ENCODE measurements at places on chromosomes 1 and 21.

DNA sequence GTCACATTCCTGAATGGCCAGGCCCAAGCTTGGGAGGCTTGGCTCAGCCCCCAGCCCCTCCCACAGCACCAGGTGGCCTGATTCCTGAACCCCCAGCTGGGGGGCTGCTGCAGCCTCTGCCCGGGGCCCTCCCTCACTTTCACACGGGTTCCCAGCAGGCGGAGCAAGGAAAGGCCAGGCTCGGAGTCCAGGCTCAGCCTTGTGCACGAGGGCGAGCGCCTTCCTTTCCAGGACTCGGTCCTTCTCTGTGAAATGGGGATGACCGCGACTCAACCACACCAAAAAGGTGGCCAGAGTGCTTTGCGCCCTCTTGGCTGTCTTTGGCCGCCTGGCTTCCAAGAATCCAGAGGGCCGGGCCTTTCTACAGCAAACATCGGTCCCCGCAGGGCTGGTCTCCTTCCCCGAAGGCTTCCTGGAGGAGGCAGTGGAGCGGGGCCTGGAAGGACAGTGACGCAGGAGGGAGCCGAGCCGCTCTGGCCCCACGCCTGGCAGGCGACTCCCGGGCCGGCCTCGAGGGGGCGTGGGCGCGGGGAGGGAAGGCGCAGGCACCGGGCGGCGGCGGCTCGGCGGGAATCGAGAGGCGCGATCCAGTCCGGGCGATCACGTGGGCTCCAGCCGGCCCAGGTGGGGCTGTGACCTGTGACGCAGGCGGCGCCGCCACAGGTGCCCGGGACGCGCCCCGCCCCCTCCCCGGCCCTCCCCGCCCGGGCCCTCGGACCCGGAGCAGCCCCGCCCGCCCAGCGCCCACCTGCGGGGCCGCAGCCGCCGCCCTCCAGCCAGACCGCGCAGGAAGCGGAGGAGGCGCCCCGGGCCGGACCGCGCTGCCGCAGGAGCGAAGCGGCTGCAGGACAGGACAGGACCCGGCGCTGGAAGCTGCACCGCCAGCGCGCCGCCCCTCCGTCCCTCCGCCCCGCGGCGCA lies at the start of gene ARHGEF16:
ARHGEF16 (plus strand) TSS at position 775 of the 920 bp plus-strand sequence. CDS start 8,420 bp downstream, outside the sequence.
- DNase-seq: peak; percentile 15

GRCh38 chr1:39494671-39495410 lies 3.4 kb downstream of the BMP8A start:
- no peak for DNase-seq

DNA sequence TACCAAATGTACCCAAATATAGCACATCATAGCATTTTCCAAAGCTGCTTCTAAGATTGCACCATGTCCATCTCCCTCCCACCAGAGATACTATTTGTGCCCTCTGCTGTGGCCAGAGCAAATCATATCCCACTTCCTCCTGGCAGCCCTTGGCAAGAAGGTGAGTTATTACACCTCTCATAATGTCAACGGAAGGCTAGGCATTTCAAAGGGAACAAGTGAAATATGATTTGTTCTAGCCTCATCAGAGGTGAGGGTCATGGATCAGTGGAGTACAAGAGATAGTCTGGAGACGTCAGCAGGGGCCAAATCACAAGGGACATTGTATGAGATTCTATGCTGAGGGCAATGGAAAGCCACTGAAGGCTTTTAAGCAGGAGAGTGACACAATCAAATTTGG lies 90.2 kb upstream of the BCAR3 start:
- no peak for DNase-seq

DNA sequence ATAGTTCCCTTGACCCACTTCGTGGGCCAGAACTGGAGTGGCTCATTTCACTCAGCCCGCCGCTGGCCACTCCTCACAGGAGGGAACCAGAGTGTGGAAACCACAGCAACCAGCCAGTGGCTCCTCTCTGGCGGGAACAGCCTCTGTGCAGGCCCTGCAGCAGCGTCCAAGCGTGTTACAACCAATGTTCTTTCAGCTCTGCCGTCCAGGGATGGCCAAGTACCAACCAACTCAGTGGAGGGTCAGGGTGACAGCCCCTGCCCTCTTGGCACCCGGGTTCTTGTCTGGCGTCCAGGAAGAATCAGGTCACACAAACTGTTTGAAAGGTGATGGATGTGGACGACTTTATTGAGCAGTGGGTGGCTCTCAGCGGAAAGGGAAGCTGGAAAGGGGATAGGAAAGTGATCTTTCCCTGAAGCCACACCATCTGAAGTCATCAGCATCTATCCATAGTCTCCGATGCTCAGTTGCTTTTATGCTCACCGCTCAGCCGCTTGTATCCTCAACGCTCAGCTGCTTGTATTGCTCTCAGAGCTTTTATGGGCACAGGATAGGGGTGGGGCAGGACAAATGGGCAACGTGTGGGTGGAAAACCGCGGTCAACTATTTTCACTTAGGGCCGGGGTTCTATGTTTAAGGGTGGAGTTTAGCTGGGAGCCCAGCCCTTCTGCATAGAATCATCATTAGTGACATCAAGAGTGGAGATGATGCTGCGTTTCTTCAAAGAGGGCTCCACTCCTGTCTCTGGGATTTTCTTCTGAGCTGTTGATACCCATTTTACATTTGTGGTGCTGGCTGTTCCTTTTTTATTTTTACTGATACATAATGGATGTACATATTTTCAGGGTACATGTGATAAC lies 250.2 kb downstream of the RRAGC start:
- no peak for DNase-seq

GRCh38 chr1:161091796-161092507 lies 2.6 kb upstream of the NECTIN4 start:
- DNase-seq: no peak

DNA sequence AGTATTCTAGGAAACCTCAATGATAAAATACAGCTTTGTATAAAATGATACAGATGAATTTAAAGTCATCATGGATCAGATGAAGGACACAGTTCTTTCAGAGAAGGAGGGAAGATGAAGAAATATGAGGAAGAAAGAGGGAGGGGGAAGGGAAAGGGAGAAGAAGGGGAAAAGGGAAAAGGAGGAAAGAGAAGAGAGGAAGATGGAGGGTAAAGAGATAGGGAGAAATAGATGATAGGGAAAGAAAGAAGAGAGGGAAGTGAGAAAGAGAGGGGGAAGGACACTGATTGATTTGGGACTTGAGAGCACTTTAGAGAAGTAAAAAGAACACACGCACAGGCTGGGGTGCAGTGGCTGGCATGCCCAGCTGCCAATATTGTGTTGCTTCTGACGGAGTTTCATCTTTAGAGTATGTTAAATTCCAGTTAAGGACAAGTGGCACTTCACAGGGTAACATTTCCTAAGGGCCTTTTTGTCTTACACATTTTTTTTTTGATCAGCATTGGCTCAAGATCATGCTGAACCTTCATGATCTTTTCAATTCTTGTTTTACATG lies 235.9 kb upstream of the DMRTA2 start:
- no peak for DNase-seq

Data from stimulated activated CD4-positive, alpha-beta T cell treated with anti-CD3 and anti-CD28 coated beads, Interleukin-4, amount 100 ng/mL, for 48 hours (primary cell).